ENCODE measurements at places on chromosomes 1 and 21.

DNA sequence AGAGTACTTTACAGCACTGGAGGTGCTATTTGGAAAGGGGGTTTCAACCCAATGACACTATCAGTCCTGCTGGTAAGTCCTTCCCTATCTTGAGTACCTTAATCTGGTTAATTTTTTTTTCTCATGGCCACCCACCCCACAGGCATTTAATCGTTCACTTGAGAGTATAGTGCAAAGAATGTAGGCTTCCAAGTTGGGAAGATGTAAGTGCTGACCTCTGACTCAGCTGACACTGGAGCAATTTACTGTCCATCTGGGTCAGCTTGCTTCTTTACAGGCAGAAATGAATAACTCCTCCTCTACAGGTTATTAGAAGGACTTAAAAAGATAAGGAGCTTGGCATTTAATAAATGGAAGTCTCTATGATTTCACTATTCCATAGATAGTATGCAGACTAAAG lies 89.6 kb downstream of the AK5 start:
- DNase-seq: no peak

- no peak for DNase-seq
Measured at GRCh38 chr1:245742896-245743295, 588.1 kb downstream of the KIF26B start.

DNA sequence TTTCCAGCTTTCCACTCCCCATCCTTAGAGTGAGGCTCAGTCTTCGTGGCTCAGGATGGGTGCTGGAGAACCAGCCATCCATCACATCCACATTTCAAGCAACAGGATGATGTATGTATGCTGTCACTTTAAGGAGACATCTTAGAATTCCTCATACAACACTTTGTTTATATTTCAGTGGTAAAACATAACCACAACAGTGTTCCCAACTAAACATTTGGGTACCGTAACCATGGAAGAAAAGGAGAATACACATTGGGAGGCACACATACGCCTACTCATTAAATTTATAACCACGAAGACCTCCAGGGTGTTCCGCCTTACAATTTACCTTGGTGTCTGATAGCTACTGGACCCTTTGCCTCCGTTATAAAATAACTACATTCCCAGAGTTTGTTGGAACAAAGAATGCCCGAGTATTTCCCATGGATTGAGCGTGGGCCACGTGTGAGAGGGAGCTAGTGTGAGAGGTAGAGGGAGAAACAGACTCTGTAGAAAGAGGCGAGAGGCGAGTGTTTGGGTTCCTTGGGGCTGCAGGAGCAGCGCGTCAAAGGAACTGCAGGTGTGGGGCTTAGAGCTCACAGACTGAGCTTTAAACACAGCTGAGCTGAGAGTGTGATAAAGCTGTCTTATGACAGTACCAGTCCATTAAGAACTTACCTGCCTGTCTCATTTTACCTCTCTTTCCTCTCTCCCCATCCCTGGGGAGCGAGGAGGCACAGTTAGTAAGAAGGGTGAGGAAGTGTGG lies 111.5 kb upstream of the USP24 start:
- no peak for DNase-seq

DNA sequence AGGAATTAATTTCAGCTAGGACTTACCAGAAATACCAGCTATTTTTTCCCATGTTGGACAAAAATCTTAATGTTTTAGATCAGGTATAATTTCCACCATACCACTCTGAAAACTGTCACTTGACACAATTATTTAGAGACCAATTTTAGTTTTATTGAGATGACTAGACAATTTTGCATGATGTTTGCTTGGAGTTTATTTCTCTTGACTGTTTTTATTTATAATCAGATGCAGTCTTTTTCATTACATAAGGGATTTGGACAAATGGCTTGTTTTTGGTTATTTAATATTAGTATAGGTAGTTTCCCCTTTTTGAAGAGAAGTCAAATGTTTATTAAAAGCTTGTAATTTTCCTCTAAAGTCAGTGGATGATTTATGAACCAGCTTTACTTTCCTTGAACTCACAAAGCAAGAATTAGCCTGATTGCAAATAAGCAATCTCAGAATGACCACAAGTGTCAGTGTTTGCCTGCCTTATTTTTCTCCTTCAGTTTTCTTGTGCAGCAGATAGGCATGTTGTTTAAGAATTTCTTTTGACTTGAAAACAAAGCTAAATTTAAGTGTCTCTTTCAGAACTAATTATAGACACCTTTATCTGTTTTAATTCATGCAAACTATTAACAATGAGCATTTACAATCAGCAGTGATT lies 3.8 kb upstream of the B3GALT2 start:
- no peak for DNase-seq

DNA sequence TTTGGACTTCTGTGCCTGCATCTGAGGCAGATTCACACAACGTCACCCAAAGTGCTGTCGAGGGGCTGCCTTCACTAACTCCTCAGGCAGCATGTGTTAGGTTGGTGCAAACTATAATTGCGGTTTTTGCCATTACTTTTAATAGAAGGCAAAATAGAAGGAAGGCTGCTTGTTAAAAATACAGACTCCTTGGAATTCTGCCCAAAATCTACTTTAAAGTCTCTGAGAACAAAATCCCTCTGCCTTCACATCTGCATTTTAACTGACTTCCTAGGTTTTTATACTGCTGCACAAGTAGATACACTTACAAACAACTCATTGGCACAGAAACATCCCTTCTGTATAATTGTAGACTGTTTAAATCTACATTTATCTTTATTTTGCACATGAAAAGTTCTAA lies 41.3 kb upstream of the SLC19A2 start:
- no peak for DNase-seq

GRCh38 chr1:151060007-151060656 lies at the start of gene MLLT11:
MLLT11 (plus strand) TSS chr1:151060397; CDS start chr1:151067225, 6,828 bp downstream.
- DNase-seq: peak; percentile 30

DNA sequence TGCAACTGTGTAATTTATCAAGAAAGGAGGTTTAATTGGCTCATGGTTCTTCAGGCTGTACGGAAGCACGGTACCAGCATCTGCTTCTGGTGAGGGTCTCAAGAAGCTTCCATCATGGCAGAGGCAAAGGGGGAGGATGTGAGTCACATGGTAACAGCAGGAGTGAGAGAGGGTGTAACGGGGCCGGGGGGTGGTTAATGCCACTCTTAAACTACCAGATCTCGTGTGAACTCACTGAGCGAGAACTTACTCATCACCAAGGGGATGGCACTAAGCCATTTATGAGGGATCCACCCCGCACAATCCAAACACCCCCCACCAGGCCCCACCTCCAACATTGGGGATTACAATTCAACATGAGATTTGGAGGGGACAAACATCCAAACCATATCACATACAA lies 21.0 kb upstream of the IFFO2 start:
- no peak for DNase-seq

DNA sequence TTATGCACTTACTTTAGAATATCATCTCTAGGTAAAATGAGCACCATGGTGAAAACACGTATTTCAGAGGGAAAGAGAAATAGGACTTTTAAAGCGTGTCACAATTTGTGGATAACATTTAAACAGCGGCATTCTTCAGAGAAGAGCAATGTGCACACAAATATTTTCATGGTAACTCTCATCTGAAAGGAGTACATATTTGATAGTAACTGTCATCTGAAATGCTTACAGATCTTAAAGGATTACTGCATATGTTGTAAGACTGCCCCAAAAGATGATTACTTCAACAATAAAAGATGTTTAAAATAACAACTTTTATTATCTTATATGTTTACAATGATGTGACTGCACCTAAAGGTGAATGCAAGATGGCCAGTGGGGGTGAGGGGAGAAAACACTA lies 408.8 kb downstream of the PLA2G4A start:
- DNase-seq: no peak

- DNase-seq: no peak
Measured at GRCh38 chr1:246066573-246066972, 440.5 kb downstream of the SMYD3 start.

DNA sequence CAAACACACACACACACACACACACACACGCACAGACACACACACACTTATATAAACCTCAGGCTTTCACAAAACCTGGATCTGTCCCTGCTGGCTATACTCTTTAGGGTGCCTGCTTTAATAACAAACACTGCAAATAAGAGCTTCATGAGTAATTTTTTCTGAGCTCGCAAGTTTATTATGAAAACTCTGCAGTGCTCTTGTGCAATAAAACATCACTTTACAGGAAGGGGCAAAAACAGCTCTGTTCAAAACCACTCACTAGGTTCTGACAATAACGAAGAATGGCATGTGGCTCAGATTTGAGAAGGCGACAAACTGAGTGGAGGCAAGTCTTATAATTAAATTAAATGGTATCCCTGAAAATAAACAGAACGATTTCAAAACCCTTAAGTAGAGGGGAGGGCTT lies 42.6 kb upstream of the CTPS1 start:
- no peak for DNase-seq

- no peak for DNase-seq
Measured at GRCh38 chr1:72623299-72623708, 341.0 kb upstream of the NEGR1 start.

DNA sequence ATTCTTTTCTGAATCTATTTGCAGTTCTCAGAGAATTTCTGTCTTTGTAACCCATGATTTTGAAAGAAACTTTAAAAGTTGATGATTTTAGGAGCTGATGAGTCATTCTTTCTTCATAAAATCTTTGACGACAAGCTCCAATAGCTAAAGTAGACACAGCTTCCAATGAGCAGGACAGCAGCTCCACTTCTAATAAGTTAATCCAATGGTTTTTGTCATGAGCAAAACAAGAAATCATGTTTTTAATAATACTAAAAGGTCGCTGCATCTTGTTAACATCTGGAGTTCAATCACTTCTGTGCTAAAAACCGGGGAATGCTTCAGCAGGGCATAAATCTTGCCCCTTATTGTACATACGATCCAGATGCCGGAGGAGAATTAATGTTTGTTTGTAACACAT lies 48.9 kb upstream of the GORAB start:
- DNase-seq: no peak

DNA sequence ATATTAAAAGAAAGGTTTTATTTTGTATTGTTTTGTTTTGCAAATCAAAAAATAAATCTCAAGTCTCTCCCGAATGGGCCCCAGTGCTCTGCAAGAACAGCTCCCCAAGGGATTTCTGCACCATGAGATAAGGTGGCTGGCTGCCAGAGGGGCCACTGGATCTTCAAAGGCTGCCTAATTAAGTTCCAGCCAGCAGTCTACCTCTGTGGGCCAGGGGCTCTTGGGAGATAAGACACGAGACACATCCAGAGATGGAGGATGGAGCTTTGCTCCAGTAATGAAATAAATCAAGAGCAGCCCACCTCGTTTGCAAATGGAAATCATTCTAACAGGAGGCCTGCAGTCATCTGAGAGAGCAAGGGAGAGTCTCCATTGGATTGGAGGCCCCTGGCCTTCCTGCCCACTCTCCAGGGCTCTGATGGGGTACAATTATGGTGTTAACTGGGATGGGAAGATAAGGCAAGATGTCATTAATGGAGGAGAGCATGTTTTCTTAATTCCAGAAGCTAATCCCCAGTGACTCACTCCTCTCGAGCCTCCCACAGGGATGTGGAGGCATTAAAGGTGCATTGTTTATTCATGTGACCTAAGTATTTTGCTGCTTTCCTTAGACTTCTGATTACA lies 155.2 kb upstream of the KAZN start:
- no peak for DNase-seq

DNA sequence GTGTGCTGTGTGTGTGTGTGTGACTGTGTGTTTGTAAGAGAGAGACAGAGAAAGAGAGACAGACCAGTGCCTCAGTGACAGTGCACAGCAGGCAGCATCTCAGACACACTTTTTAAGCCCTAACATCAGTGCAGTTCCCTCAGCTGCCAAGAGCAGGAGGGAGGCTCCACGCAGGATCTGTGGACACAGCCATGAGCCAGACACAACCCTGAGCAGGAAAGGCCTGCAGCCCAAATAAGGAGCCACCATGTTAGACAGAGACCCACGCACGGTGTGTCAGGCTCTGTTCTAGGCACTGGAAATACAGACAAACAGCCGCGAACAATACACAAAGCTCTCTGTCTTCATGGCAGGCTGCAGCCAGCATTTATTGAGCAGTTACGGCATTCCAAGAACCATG lies 445.5 kb downstream of the MATN1 start:
- no peak for DNase-seq

DNA sequence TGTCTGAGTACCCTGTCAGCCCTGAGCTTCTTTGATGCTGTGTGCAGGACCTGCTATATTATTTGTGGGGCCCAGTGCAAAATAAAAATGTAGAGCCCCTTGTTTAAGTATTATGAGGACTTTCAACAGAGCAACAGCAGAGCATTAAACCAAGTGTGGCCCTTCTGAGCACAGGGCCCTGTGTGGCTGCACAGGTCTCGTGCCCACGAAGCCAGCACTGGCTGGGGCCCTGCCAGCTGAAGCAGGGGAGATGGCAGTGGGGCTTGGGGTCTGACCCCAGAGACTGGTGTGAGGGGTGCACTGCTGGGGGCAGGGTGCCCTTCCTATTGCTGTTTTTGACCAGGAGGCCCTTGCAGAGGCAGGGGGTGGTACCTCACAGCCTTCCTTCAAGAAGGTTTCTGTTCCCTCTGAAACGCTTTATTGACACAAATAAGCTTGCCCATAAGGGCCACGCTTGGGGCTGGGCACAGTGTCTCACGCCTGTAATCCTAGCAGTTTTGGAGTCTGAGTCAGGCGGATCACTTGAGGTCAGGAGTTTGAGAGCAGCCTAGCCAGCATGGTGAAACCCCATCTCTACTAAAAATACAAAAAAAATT lies 2.2 kb upstream of the SEMA4A start:
- peak; percentile 60 for DNase-seq

- DNase-seq: no peak
Measured at GRCh38 chr21:16193496-16194094, 463.8 kb downstream of the USP25 start.

DNA sequence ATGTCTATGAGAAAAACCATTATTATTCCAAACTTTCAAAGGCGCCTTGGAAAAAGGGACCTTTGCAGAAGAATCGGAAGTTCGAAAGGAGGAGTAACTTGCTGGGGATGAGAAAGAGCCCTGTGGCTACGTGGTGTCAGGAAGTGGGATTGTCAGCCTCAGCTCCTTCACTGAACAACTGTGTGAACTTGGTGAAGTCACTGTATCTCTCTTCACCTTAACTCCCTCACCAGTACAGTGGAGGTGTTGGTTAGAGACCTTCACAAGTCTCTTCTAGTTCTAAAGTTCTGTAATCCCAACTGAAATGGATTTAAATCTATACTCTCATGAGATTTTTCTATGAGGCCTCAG lies 285.6 kb downstream of the CACNA1E start:
- DNase-seq: no peak

Data from GM06990 (cell line).